ENCODE measurements at places on chromosomes 2 and 18. TPM values are rescaled to one million over a fixed set of nuclear protein-coding genes. Genes with fewer than 3 reads are reported as not detected.
A peak's percentile ranks its signal among the peaks of the same experiment; 100 is the strongest.

The IL1R1 gene
- polyA plus RNA-seq: 0.29 TPM

The IL1RL1 gene
- not detected for polyA plus RNA-seq

- no peak for DNase-seq
Observed at GRCh38 chr2:20451341-20451740, 4.5 kb downstream of the RHOB start.

DNA sequence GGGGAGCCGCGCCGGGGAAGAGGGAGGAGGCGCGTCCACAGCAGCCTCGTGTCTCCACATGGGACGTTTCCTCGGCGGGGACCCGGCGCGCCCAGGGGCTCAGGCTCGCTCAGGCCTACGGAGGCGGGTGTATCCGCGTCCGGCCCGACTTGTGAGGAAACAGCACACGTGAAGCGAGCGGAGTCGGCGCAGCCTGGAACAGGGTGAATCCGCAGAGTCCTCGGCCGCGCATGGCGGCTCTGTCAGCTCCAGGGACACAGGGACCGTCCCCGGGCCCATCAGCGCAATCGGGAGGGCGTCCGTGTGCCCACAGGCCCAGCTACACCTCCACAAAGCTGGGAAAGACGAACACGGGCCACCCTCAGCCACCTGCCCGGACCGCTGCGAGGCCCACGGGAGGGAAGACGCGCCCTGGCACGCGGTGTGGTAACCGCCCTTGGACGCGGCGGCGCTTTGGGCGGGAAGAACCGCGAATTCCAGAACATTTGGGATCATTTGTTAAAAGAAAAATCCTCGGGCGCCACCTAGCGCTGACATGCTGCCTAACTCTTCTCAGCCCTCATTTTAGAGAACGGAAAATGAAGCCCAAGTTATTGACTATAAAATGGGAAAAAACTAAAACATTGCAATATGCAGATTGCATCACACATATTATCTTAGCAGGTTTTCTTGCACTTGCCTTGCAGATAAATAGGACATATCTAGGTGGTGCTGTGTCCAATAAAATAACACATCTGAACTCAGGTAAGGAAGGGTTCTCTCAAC, 40.4 kb downstream of the TMEM18 start:
- DNase-seq: peak; percentile 50

DNA sequence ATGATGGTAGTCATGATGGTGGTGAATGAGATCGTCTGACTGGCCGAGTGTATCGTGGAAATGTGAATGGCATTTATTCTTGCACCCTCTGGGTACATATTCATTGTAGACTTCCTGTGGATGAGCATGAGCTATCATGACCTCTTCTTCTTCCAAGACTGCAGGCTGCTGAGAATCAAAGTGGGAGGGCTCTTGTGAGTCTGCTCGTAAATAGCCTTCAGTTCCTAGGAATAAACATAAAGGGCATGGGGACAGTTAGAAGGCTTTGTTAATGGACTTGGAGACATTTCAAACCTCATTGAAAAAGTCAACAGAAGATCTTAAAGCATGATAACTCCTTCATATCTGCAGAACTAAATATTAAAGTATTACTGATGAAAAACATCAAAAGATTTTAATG, 14.9 kb downstream of the SLC39A6 start:
- DNase-seq: no peak
